GOT3 (cell line): ENCODE measurements at places on chromosomes 2 and 18.

DNA sequence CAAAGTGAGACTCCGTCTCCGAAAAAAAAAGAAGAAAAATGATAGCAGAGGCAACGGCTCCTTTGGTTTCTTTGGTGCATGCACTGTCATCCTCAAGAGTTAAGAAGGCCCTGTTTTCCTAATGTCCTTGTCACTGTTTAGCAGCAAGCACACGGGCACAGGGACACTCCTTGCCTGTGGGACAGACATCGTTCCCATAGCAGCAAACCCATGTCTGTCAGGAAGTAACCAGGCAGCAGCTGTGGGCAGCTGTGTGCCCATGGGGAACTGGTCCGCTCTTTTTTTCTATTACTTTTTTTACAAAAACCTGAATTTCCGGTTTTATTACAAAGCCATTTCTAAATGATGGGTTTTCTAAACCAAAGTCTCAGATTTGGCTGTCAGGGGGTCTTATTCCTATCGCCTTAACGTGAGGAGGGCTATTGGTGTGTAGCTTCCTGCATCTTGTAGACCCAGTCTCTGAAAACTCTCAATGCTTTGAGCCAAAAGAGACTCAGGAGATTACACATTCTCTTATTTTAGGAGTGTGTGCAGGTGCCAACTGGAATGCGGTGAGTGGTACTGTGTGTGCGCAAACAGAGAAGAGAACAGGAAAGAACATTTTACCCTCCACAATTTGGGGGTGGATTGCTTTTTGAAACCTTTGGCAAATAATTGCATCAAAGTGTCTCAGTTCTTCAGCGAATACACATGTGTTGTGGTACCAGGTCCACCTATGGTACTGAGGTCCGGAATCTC, 109.6 kb downstream of the COLEC12 start:
- no peak for DNase-seq

DNA sequence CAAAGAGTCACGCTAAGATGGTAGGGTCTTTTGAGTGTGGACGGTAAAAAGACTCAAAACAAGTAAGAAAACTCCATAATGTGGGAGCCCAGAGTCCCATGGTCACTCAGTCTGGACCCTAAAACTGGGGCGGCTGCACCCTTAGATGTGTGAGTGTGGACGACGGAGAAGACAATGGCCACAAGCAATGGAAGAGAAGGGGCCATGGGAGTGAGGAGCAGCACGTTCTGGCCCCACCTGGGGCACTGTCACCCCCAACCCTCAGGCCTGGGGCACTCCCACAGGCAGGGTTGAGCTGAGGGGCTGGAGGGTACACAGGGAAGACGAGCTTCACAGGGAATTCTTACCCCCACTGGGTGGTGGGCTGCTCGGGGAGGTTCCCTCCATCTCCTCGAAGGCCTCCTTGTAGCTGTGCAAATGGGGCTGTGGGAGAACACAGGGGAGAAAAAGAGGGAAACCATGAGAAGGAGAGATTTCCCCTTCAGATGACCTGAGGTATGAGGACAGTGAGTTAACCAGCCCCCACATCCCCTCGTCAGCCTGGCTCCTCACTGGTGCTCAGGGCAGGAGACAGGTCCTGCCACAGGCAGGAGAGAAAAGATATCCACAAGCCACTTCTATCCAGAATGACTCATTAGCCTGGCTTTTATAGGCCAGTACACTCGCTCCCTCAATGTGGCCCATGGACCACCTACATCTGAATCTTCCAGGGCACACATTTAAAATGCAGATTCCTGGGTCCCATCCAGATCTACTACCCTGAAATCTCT, 167.9 kb downstream of the TNS1 start:
- no peak for DNase-seq

DNA sequence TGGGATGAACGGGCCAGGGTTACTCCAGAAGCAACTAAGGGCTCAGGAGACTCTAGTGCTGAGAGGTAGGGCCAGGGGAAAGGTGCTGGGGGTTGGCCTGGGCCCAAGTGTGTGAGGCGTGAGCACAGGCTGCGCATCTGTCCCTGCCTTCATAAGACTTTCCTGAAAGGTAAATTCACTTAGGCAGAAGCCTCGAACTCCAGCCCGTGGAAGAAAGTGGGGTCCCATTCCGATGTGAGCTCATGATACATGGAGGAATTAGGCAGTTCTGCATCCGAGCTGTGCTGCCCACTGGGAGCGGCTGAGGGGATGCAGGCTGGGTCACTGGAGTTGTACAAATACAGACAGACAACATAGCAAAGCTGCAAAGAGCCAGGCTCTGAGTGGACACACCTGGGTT, 16.2 kb downstream of the PARD6G start:
- no peak for DNase-seq

DNA sequence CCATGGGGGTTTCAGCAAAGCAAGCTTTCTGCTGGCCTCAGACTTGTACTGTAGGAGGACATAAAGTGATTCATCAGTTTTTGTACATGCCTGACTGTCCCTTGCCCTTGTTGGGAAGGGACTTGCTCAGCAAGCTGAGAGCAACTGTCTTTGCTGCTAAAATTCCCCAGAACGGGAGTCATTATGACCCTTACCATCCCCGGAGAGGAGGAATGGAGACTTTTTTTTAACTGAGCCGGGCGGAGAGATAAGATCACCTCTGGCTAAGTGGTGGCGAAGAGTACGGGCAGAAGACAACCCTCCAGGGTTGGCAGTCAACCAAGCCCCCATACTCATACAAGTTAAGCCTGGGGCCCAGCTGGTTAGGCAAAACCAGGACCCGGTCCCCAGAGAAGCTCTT, 20.4 kb upstream of the NAGK start:
- DNase-seq, result no peak

DNA sequence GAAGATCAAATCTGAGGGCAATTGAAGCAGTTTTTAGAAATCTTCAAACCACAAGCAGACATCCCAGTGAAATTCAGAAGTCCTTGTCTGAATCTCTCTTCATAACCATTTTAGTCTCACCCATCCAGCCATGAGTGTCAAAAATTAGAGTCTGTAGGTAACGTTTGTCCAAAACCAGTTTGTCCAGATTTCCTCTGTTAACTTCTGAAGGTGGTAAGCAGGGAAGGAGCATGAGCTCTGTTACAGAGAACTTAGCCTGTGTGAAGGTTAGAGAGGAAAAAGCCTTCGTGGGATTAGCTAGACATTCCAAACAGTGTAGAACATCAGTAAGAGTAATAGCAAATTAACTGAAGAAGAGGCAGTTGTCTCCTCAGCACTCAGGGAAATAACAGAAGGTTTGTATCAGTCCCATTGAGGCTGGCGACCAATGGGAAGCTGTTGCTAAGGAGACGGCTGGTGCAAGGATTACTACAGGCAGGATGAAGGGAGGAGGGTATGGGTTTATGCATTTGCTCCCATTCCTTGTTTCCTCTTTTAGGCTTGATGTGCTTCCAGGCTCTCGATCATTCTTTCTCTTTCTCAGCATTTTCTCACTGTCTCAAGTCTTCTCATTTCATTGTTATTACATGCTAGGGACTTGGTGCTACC, 8.7 kb upstream of the GPR155 start:
- DNase-seq, result no peak

GRCh38 chr2:148049284-148049683, 28.4 kb downstream of the MBD5 start:
- DNase-seq, result no peak

DNA sequence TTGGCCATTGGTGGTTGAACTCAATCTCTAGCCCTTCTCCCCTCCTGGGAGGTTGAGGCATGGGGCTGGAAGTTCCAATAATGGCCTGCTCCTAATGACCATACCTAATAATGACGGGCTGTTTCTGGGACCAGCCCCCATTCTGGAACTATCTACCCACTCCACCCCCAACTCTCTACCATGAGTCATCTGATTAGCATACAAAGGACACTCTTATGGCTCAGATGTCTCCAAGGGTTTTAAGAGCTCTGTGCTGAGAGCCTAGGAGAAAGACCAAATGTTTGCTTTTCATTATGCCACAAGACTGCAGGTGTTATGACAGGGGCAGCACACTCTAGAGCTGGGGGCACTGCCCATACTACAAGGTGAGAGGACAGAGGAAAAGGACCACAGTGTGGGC, 137.0 kb upstream of the NCKAP5 start:
- no peak for DNase-seq

- DNase-seq, result no peak
These were observed 899.7 kb upstream of the VRK2 start for GRCh38 chr2:57146951-57147350.

GRCh38 chr2:11550302-11550701, 16.5 kb downstream of the GREB1 start:
- DNase-seq, result no peak

GRCh38 chr18:6294148-6294784, 120.4 kb downstream of the L3MBTL4 start:
- DNase-seq, result no peak

- no peak for DNase-seq
These were observed 658.4 kb downstream of the NYAP2 start for GRCh38 chr2:226057914-226058313.

GRCh38 chr2:94622113-94622618, 249.1 kb upstream of the TEKT4 start:
- no peak for DNase-seq

- DNase-seq, result no peak
These were observed 70.0 kb downstream of the ACOXL start for GRCh38 chr2:110802208-110802932.

DNA sequence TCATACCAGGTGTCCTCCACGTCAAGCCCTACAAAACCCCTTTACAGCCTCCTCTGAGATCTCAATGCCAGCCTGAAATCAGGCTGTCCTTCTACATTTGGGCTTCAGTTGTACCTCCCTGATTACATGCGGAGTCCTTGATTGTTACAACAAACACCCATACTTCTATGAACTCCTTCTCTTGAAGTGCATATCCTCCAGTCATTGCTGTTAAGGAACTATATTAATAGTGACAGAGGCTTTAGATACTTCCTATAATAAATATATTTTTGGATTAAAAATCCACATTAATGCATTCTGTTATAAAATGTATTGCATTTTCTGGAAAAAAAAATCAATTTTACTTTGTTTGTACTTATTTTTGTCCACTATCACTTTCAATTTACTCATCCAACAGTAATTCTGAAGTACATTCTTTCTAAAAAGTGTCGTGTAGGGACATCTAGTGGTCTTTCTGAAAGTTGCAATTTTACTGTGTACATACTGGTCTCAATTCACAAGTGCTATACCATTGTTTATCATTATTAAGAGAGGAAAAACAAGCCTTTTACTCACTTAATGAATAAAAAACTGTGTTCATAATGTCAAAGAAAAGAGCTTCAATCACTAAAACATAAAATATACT, 316.4 kb downstream of the DSEL start:
- DNase-seq, result no peak

GRCh38 chr2:59449274-59449673, 1104.2 kb downstream of the BCL11A start:
- DNase-seq, result no peak

GRCh38 chr2:100052650-100053049, 89.7 kb downstream of the AFF3 start:
- no peak for DNase-seq

- no peak for DNase-seq
These were observed 9.0 kb upstream of the CWC22 start for GRCh38 chr2:180015951-180016709.

GRCh38 chr2:27263287-27264252, 723 bp upstream of the SLC30A3 start:
- no peak for DNase-seq

DNA sequence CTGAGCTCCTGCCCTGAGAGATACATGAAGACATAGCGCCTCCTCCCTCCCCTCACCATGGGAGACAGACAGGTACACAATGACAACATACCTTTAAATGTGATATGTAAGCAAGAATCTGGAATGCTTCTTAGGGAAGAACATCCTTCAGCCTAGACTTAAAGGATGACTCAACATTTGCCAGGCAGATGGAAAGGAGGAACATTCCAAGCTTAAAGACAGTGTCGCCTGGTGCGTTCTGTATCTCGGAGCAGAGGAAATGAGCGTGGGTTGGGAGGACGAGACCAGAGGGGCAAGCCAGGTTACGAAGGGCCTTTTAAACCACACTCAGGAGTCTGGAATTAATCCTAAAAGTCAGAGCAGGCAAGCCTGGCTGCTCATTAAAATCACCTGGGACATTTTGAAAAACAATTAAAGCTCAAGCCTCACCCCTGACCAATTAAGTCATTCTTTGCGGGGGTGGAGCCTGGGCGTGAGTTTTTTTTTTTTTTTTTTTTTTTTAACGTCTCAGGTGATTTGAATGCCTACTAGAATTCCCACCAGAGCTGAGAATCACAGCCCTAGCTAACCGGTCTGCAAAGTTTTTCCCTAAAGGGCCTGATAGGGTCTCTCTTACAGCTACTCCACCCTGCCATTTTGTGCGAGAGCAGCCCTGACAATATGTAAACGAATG, 131.2 kb upstream of the SEC11C start:
- no peak for DNase-seq

- DNase-seq, result no peak
These were observed 248.2 kb downstream of the TMX3 start for GRCh38 chr18:68466672-68467071.

DNA sequence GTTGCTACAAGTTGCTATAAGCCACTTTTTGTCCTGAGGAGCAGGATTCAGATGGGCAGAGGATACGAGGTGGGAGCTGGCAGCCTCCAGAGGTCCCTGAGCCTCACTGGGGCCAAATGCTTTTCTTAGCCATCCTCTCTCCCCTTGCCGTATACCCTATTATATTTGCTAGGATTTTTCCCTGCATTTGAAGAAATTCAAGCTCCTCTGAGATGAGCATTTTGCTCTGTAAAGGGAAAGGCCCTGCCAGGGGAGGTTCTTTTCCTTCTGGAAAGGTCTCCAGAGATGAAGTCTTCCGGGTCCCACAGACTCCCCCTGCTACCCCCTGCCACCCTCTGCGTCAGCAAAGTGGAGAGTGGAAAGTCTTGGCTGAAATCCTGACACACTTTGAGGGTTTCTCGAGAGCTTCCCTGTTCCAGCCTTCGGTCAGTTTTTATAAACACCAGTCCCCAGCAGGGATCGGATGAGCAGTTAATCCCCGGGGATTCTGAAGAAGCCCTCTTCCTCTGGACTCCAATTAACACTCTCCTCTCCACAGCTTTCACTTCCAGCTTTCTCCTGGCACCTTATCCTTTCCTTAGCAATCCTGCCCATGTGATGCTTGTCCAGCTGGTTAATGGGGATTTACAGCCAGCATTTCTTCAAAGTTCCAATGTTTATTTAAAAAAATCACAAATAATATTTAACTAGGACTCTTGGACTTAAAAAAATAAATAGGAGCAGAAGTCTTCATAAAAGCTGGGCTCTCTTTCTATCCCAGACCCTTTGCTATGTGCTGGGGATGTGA, 13.1 kb downstream of the CYRIA start:
- no peak for DNase-seq

- DNase-seq, result no peak
These were observed 48.3 kb upstream of the CCDC68 start for GRCh38 chr18:55007602-55008001.
